ENCODE measurements at places on chromosomes 4 and X. TPM values are rescaled to one million over a fixed set of nuclear protein-coding genes. Genes with fewer than 3 reads are reported as not detected.

The CHRDL1 gene
- 194 TPM for total RNA-seq

The SPIN4 gene
- total RNA-seq, result 2.2 TPM

The AVPR2 gene
- total RNA-seq, result 3.4 TPM

The PITX2 gene
- total RNA-seq, result not detected

The TSPAN7 gene
- total RNA-seq, result 13.4 TPM

The CT45A1 gene
- total RNA-seq, result not detected

The FAM47E gene
- 6.0 TPM for total RNA-seq

The CDS1 gene
- total RNA-seq, result 1.1 TPM

The KLB gene
- 50.3 TPM for total RNA-seq

The CT45A2 gene
- not detected for total RNA-seq

The VGLL1 gene
- total RNA-seq, result not detected

The SLC25A31 gene
- not detected for total RNA-seq

The MEPE gene
- not detected for total RNA-seq

The RBM10 gene
- 22.9 TPM for total RNA-seq

The ATOH1 gene
- not detected for total RNA-seq

The GATA1 gene
- total RNA-seq, result not detected

The HADH gene
- 184 TPM for total RNA-seq

The ZNF732 gene
- 0.22 TPM for total RNA-seq

The GABRB1 gene
- not detected for total RNA-seq

The PDZD4 gene
- total RNA-seq, result 0.65 TPM
